ENCODE measurements at places on chromosomes 16 and 17. TPM values are rescaled to one million over a fixed set of nuclear protein-coding genes. Genes with fewer than 3 reads are reported as not detected.

Gene CALB2
- total RNA-seq, result not detected

DNA sequence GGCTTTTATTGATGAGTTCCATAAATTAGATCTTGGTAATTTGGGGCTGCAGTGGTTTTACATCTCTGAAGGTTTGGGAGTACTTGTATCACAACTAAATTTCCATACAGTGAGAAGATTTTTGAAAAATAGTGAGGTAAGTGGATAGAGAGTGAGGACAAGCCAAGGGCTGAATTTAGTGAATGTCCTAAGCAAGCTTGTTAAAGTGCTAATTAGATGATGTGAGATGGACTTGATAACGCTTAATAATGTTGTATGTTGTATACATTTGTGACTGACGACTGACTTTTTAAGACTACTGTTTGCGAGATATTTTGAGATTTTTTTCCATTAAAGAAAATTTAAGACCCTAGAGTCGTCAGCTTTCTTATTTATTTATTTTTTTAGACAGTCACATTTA, 3.9 kb downstream of the NFATC3 start:
- DNase-seq, result no peak

DNA sequence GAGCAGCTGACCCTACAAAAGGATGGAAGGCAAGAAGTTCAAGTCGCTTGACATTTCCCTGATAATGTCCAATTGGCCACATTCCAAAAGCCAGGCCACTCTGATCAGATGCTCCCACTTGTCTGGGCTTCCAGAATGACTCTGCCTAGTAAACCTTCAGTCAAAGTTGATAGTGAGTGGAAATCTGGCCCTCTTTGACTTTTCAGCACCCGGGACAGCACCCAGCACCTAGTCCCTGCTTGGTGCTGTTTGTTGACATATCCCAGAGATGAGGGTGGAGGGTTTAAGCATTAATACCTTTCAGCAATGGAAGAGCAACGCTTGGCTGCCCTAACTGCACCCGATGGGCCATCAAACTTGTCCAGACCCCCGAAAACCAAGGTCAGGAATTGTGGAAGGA, 131.3 kb downstream of the AIPL1 start:
- no peak for DNase-seq

Gene TBC1D3
- total RNA-seq, result not detected

GRCh38 chr16:24974859-24975258, 40.3 kb downstream of the ARHGAP17 start:
- DNase-seq, result no peak

GRCh38 chr17:41026715-41027471, at the start of gene KRTAP1-5:
TSS of gene KRTAP1-5 (minus strand) at chr17:41027208. CDS start at chr17:41027155, 53 bp downstream.
- DNase-seq, result no peak

DNA sequence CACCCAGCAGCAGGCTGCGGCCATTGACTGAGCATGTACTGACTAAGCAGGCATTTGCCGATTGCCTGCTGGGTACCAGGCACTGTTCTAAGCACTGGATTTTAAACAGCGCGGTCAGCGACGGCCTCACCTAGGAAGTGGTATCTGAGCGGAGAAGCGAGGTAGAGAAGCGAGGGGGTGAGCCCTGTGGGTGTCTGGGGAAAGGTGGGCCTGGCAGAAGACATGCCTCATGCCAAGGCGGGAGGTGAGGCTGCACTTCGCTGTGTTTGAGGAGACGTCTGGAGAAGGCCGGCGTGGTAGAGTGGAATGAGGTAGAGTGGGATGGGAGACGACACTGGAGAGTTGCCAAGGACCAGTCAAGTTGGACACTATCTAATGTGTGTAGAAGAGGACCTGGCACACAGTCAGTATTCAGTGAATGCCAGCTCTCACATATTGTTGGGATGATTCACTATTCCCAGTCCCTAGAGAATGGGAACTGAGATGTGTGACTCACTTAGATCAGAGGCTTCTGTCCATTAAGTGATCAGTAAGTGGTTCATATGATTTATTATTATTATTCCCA, 14.4 kb downstream of the SYCE1L start:
- no peak for DNase-seq

- no peak for DNase-seq
Measured at GRCh38 chr17:14580499-14580898, 279.6 kb downstream of the HS3ST3B1 start.

DNA sequence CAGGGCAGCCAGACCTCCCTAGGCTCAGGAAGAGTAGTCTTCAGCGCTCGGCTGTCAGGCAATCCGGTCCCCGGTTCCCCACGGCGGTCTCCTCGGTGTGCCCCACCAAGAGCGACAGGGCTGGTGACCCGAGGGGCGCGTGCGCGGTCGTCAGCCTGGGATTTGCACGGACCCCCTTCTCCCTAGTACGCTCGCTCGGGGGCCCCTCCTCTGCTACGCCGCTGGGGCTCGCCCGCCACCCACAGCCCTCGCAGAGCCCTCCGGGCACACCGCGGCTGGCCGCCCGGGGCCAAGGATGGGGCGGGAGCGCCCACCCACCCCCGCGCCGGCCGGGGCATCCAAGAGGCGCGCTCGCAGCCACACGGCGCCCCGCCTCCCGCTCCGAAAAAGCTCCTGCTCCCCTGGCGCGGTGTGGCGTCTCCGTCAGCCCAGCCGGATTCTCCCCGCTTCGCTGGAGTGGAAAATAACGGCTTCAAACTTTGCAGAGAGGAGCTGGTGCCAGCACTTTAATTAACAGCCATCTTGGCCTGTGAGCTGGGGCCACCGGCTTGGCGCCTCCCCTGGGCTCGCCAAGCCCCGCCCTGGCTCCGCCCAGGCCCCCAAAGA, 2.1 kb upstream of the C1QL1 start:
- DNase-seq, result no peak

DNA sequence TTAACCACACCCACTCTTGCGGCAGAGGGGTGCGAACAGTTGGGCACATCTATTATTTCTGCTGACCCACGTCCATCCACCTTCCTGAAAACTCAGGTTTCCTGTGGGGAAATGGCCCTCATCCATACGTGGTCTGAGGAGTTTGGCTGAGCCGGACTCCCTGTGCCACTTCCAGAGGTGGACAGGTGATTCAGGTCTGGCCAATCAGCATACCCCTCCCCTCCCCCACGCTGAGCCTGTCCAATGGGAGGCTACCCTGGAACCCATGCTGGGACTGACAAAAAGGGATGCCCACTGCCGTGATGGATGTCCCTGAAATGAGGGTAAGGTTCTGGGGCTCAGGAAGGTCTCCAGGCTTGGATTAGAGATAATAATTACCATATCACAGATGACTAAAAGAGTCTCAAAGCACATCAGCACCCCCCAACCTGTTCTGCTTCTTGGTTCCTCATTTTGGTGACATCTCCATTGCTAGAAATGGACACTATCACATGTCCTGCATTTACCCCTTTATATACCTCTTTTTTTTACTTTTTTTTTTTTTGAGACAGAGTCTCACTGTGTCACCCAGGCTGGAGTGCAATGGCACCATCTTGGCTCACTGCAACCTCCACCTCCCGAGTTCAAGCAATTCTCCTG, 5.3 kb upstream of the MAPK7 start:
- DNase-seq, result peak; percentile 45

Gene METTL26
- total RNA-seq, result 129 TPM

Gene CTRB2
- total RNA-seq, result not detected

- no peak for DNase-seq
Measured at GRCh38 chr17:75542728-75543336, 17.3 kb downstream of the LLGL2 start.

- DNase-seq, result no peak
Measured at GRCh38 chr16:70738083-70738977, 52.5 kb upstream of the MTSS2 start.

Gene PDF
- total RNA-seq, result 34.9 TPM

DNA sequence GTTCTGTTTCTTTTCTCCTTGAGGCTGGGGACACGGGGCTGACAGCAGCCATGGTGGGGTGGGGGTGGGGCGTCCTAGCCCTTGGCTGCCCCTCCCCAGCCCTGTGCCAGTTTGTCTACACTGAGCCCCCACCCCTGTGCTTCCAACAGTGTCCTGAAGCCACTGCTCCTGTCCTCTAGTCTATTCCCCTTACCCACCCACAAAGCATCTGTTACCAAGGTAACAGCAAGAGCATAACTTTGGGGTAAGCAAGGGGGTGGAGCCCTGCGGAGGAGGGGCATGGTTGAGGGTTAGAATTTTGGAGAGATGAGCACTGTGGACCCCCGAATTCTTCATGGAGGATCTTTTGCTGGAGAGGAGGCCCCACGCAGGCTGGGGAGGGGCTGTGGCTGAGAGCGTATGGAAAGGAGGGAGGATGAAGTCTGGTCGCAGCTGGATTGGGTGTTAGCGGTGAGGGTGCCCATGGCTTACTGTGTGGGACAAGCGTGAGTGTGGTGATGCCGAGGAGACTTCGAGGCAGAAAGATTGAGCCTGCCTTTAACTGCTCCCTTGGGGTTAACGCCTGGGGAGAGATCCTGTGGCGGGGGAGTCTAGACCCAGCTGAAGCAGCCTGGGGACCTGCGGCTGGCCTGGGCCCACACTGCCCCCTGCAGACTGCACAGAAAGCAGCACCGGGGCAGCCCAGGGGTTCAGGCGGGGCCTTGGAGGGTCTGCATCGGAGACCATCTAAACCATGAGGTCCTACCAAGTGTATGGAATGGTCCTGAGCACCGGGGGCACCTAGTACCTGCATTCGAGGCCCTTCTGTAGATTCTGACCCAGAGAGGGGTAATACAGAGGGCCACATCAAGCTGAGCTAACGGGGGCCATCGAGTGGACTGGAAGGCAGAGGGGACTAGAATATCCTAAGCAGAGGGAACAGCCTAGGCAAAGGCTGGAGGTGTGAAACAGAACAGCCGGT, 6.1 kb upstream of the STAC2 start:
- DNase-seq, result peak; percentile 59

GRCh38 chr17:2560658-2561057, 32.8 kb upstream of the PAFAH1B1 start:
- DNase-seq, result no peak

Gene KREMEN2
- total RNA-seq, result not detected

All from CD8-positive, alpha-beta memory T cell (primary cell).